ENCODE measurements at places on chromosomes 1 and 21. TPM values are rescaled to one million over a fixed set of nuclear protein-coding genes. Genes with fewer than 3 reads are reported as not detected.

DNA sequence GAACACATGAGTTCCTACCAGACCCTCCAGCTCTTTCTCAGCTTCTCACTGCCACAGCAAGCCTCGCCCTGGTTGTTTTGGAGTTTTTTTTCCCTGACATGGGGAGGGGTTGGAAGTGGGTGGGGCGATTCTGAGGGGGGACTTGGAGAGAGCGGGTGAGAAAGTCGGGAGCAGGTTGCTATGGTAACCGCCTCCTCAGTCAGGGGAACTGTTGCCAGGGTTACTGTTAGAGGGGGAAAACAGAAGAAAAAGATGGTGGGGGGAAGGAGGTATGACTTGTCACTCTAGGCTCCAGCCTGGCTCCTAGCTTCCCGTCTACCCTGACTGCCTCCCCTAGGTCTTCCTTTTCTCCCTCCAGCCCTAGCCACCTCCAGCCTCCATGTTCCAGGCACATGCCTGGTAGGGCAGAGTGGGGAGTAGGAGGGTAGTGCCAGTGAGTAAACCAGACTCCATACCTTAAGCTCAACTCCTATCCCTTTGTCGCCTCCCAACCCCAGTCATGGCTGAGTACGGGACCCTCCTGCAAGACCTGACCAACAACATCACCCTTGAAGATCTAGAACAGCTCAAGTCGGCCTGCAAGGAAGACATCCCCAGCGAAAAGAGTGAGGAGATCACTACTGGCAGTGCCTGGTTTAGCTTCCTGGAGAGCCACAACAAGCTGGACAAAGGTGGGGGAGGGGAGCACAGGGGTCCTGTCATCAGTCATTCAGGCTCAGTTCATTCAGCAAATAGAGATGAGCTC lies 6.0 kb downstream of the PEA15 start:
- H3K4me3 ChIP-seq = no peak overlapping the region
- H3K4me1 ChIP-seq = peaks cover 10% of the 10 kb centered on the region
- H3K36me3 ChIP-seq = peaks cover 53% of the 10 kb centered on the region
- H3K27ac ChIP-seq = no peak overlapping the region

DNA sequence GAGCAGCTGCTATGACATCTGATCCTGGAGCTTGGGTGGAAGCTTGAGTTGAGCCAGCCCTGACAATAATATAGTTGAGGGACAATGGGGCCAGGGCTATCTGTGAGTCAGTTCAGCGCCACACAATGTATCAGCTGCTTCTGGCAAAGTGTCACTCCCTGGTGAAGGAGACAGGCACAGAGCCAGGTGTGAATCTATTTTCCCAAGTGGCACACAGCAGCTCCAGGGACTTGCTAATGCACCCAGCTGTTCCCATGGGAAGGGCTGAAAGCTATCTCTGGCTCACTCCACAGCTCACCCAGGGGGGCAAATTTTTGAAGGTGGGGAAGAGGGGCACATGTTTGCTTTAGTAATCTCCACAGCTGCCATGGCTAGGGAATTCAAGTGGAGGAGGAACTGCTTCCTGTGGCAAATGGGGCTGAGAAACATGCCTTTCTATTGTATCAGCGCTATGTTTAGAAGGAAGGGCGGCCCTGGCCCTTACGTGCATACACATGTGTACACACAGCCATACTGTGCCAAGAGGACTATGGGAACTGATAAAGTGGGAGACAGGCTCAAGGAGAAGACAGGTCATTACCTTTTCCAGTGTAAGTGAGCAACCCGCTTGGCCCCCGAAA lies 2.2 kb downstream of the CYB5R1 start:
- H3K36me3 ChIP-seq = peaks cover 14% of the 10 kb centered on the region
- peak overlapping the region; percentile 57 for H3K27ac ChIP-seq
- no peaks in the 10 kb centered on the region for H3K27me3 ChIP-seq

DNA sequence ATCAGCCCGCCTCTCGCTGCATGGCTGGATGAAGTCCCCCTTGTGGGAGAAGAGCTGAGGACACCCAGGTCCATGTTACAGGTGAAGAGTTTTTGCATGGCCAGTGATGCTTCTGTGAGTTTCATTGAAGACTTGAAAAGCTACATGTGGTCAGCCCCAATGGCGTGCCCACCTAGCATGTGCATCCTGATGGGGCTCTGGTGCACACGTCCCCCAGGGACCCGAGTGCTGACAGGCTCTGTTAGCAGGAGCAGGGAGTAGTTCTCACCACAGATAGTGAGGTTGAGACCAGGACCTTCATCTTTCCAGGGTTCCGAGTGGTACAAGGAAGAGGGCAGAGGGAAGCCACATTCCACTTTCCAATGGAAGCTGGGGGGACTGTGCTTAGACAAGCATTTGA lies 184.8 kb upstream of the C1orf174 start:
- H3K27ac ChIP-seq = no peak overlapping the region
- no peaks in the 10 kb centered on the region for H3K36me3 ChIP-seq
- no peaks in the 10 kb centered on the region for H3K27me3 ChIP-seq
- DNase-seq = no peak
- no peak overlapping the region for H3K4me3 ChIP-seq

RAP1GAP gene
- 3.5 TPM for total RNA-seq

DNA sequence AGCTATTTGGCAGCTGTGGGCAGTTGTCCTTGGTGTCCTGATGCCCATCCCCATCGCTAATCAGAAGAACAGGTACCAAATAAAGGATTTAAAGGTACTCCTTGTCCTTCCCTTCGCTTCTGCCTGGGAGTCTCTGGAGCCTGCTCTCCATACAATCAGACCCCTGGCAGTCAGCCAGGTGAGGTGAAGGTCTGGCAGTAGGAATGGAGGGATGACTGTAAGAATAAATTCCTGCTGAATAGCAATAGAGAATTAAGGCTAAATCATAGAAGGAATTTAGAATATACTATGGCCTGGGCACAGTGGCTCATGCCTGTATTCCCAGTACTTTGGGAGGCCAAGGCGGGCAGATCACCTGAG lies 9.2 kb downstream of the THBS3 start:
- no peak overlapping the region for H3K27ac ChIP-seq
- no peaks in the 10 kb centered on the region for H3K27me3 ChIP-seq
- peaks cover 16% of the 10 kb centered on the region for H3K4me1 ChIP-seq
- no peaks in the 10 kb centered on the region for H3K36me3 ChIP-seq
- DNase-seq = no peak
- H3K4me3 ChIP-seq = no peak overlapping the region

DNA sequence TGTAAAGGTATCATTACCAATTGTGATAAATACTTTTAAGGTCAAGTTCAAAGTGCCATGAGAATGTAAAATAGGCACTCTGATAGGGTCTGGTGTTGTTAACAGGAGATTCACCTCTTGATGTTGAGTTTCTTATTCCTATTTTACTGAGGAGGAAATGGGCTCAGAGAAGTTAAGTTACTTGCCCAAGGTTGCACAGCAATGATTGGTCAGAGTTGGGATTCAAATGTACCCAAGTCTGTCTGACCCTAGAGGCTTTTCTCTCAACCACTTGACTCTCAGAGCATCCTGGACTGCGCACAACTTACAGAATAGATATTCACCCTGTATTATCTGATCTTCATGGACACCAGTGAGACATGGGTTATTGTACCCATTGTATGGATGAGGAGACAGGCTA lies 33.9 kb downstream of the SOX13 start:
- peaks cover under 1% of the 10 kb centered on the region for H3K4me1 ChIP-seq
- DNase-seq = no peak
- H3K27ac ChIP-seq = no peak overlapping the region
- no peak overlapping the region for H3K4me3 ChIP-seq

MAP7D1 gene
- total RNA-seq = 31.9 TPM

UBE2Q1 gene
- total RNA-seq = 33.0 TPM

DNA sequence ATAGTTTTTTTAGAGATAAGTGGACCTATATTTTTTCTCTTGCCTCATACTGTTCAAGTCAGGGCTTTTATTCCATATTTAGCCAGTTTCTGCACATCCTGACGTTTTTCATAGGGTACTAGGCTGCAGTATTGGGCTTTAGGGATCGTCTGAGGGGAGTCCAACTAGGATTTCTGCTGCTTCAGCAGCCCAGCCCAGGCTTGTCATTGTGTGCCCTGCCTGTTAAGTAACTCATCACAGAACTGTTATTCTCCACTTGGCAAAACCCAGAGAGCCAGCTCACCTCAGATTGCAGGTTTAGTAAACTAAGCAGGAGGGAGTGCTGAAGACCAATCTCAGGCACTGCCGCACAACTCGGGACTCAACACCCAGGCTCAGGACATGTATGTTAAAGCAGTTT lies 2.8 kb downstream of the GALNT2 start:
- H3K4me1 ChIP-seq = peaks cover 38% of the 10 kb centered on the region
- H3K4me3 ChIP-seq = peak overlapping the region; percentile 11
- H3K27ac ChIP-seq = no peak overlapping the region
- H3K27me3 ChIP-seq = no peaks in the 10 kb centered on the region
- peaks cover 13% of the 10 kb centered on the region for H3K36me3 ChIP-seq

GRCh38 chr1:25799935-25800702 lies at the start of gene SELENON:
TSS of gene SELENON (plus strand) at chr1:25800193. CDS start at chr1:25800231, 38 bp downstream.
- no peaks in the 10 kb centered on the region for H3K36me3 ChIP-seq
- peak within 1 kb of the TSS; percentile 1 for H3K27ac ChIP-seq
- H3K4me3 ChIP-seq = peak within 1 kb of the TSS; percentile 66

- H3K27me3 ChIP-seq = no peaks in the 10 kb centered on the region
- no peaks in the 10 kb centered on the region for H3K36me3 ChIP-seq
- H3K4me1 ChIP-seq = no peaks in the 10 kb centered on the region
- no peak overlapping the region for H3K27ac ChIP-seq
Measured at GRCh38 chr1:231964241-231964640, 337.7 kb downstream of the DISC1 start.

HTR6 gene
- total RNA-seq = not detected

DNA sequence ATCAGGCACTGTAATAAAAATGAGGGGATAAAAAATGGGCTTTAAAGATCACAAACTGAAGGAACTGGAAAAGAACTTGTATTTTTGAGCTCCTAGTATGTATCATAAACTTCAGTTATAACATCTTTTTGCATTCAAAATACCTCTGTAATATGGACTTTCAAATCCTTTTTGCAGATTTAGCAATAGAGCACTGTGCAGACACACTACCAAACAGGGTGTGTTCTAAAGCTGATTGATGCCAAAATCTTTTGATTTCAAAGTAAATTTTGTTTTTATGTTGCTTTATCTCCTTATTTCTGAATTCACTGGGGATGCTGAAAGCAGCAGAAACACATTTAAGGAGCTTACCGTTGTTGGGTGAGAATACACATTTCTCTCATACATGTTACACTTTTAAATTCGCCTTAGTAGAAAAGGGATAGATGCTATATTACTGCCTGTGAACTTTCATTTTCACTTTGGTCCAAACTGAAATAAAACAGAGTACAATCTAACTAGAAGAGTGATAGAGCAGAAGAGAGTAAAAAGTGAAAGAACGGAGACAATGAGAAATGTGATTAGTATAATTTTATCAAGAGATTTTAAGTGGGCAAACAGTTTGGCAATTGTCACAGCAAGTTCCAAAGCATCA lies 1126.6 kb downstream of the BRINP3 start:
- no peak for DNase-seq
- H3K27ac ChIP-seq = no peak overlapping the region
- H3K36me3 ChIP-seq = no peaks in the 10 kb centered on the region
- no peaks in the 10 kb centered on the region for H3K27me3 ChIP-seq

GRCh38 chr1:197915862-197916499 lies 1.2 kb upstream of the LHX9 start:
- no peak for DNase-seq
- H3K27ac ChIP-seq = no peak overlapping the region
- H3K27me3 ChIP-seq = peaks cover 100% of the 10 kb centered on the region
- no peak overlapping the region for H3K4me3 ChIP-seq
- H3K36me3 ChIP-seq = no peaks in the 10 kb centered on the region
- H3K4me1 ChIP-seq = peaks cover 79% of the 10 kb centered on the region

PGLYRP4 gene
- 1.3 TPM for total RNA-seq

ADGRL4 gene
- 2.4 TPM for total RNA-seq

DNA sequence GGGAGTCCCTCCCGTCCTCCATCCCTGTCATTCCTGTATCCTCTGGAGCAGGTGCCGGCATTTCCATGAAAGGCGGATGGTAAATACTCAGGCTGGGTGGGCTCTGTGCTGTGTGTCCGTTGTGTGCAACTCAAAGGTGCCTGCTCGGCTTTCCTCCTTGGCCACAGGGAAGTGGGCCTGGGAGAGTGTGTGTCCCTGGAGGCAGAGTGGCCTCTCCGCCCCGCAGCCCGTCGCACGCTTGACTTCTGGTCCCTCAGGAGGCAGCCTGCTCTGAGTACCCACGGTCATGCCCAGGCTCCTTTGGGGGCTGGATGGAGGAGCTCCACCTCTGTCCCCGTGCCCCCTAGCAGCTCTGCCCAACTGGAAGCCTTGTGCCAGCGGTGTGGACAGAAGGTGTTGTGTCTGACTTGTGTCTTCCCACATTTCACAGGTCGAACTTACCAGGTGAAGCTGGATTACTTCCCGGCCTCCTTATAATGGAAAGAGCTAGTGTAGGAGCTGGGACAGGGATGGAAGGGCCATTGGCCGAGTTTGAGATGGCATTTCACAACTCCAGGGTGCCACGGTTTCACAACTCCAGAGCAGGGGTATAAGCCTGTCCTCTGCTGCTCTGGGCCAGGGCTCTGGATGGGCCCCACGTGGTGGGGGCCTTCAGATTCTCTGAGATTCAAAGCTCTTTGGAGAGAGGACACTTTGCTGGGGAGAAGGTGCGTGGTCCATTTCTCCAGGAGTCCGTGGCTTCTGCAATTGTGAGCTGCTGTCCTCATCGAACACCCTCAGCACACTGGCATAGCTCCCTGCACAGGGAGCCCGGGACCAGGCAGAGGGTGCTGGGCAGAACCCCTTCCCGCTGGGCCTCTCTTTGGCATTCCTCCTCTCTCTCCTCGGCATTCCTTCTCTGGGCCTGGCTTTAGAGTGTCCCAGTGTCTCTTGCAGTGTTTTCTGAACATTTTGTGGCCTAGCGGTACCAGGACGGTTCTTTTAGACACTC lies 152.7 kb upstream of the COL6A1 start:
- H3K4me3 ChIP-seq = no peak overlapping the region
- peaks cover 18% of the 10 kb centered on the region for H3K4me1 ChIP-seq
- no peak for DNase-seq

TNFSF4 gene
- total RNA-seq = 3.7 TPM

SPATA1 gene
- total RNA-seq = 5.1 TPM

- no peaks in the 10 kb centered on the region for H3K36me3 ChIP-seq
- H3K27ac ChIP-seq = no peak overlapping the region
- no peak overlapping the region for H3K4me3 ChIP-seq
- DNase-seq = no peak
- no peaks in the 10 kb centered on the region for H3K27me3 ChIP-seq
Measured at GRCh38 chr1:223487887-223488259, 94.7 kb downstream of the CCDC185 start.

- no peak overlapping the region for H3K4me3 ChIP-seq
- peaks cover 8% of the 10 kb centered on the region for H3K27me3 ChIP-seq
- H3K27ac ChIP-seq = peak overlapping the region; percentile 61
- H3K4me1 ChIP-seq = no peaks in the 10 kb centered on the region
- no peaks in the 10 kb centered on the region for H3K36me3 ChIP-seq
- DNase-seq = no peak
Measured at GRCh38 chr1:12595757-12596006, 22.3 kb downstream of the DHRS3 start.
